ENCODE measurements at places on chromosomes 3 and 15. TPM values are rescaled to one million over a fixed set of nuclear protein-coding genes. Genes with fewer than 3 reads are reported as not detected.

MRPS25 gene
- 33.9 TPM for polyA plus RNA-seq

LRRC2 gene
- 6.9 TPM for polyA plus RNA-seq

CDC25A gene
- 2.1 TPM for polyA plus RNA-seq

NUTM1 gene
- not detected for polyA plus RNA-seq

CACNA2D2 gene
- polyA plus RNA-seq, result 1.8 TPM

CD276 gene
- polyA plus RNA-seq, result 38.7 TPM

HTR3C gene
- polyA plus RNA-seq, result not detected

MGLL gene
- 6.7 TPM for polyA plus RNA-seq

CLDN1 gene
- polyA plus RNA-seq, result 9.9 TPM

PDIA5 gene
- polyA plus RNA-seq, result 58.3 TPM

LYZL4 gene
- not detected for polyA plus RNA-seq

STRA6 gene
- 0.64 TPM for polyA plus RNA-seq

COX17 gene
- polyA plus RNA-seq, result 26.9 TPM

STRIT1 gene
- not detected for polyA plus RNA-seq

GOLGA8G gene
- not detected for polyA plus RNA-seq

DCP1A gene
- polyA plus RNA-seq, result 11.5 TPM

Measured in ovary (tissue), 10 donors.